GM06990 (cell line): ENCODE measurements at places on chromosomes 7 and 10.
A peak's percentile ranks its signal among the peaks of the same experiment; 100 is the strongest.

DNA sequence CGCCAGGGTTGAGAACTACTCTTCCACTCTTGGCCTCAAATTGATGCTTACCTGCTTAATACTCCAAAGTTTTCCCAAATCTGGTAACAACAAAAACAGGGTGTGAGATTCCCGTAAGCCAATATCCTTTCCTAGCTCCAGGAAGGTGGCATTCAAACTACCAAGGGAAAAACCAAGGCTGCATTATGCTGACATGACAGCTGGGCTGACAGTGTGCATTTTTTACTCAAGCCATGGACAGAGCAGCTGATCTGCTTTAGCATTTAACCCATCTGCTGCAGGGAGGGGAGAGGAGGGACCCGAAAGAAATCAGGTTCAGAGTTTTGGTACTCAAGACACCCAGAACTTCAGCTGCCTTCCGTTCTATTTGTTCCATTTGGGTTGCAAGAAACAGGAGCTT is 49.8 kb upstream of the RAPGEF5 start:
- no peak for DNase-seq

DNA sequence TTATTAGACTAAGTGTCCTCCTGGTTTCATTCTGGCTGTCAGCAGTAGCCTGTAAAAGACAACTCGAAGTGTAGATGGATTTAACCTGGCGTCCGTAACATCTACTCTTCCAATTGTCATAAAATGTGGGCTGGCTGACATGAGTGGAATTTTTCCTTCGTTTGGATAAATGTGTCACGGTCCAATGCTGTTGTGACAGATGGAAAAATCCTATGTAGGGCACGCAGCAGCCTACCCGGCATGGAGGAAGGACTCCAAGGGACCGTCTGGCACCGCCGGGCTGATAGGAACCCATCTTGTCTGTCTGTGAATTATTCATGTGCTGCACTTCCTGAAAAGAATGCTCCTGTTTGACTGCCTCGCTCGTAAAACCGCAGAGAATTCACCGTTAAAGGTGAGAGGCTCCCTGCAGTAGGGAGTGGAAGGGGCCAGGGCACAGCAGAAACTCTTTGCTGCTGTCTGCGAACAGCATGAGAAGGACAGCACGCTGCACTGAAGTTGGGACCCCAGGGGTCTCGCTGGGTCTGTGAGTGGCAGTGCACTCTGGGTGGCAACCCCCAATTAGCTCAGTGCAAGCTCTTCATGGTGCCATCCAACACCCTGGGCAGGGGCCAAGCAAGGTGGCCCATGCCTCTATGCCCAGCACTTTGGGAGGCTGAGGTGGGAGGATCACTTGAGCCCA is 1.6 kb upstream of the ORAI2 start:
- peak; percentile 71 for DNase-seq

DNA sequence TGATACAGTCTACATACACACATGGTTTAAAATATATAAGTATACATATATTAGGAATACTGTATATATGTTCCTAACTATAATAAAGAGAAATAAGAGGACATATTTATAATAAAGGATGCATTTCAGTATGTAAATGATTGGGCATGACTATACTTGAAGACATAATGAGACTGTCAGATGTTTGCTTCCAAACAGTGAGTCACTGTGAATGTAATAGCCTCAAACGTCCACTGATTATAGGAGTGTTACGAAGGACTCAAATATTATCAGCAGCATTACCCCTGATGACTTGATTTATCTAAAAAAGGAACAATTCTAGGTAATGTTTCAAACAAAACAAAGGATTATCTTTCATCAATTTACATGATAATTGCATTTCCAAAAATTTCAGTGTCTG is 39.9 kb upstream of the NRBF2 start:
- no peak for DNase-seq

GRCh38 chr10:79028451-79029010 is 40.2 kb upstream of the ZMIZ1 start:
- no peak for DNase-seq

DNA sequence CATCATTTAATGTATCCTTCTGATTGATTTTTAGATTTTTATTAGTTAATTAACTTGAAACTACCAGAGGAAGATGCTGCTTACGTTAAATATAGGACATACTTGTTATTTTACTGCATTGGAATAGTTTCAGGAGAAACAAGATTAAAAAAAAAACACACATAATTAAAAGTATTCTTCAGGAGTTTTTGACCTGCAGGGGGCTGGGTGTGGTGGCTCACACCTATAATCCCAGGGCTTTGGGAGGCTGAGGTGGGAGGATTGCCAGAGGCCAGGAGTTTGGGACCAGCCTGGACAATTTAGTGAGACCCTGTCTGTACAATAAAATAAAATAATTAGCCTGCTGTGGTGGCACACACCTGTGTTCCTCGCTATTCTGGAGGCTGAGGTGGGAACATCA is 10.7 kb downstream of the CBLL1 start:
- no peak for DNase-seq

DNA sequence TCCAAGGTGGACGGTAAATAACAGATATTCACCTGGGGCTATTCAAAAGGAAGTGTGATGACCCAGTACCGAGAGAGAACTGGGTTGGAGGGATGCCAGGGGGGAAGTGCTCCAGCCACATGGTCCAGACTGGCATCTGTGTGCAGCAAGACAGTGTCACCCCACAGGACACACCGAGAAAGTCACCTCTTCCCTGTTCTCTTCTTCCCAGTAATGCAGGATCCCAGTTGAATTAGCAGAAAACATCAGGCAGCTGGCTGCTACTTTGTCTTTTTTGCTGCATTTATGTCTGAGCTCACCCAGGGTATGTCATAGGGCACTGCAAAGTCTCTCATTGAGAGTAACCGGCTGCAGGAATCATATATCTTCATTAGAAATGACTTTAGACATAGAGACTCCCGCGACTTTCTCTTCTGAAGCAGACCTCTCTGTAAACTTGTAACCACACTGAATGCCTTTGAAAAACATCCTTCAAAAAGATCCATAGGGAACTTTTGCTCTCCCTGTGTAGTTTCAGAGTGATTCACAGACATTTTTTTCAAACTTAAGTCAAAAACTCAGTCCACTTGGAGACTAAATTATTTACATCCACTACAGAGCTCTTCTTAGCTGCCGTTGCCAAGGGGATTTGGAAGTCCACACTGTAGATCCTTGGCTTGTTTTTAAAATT is 609.0 kb upstream of the DPP6 start:
- DNase-seq, result no peak

DNA sequence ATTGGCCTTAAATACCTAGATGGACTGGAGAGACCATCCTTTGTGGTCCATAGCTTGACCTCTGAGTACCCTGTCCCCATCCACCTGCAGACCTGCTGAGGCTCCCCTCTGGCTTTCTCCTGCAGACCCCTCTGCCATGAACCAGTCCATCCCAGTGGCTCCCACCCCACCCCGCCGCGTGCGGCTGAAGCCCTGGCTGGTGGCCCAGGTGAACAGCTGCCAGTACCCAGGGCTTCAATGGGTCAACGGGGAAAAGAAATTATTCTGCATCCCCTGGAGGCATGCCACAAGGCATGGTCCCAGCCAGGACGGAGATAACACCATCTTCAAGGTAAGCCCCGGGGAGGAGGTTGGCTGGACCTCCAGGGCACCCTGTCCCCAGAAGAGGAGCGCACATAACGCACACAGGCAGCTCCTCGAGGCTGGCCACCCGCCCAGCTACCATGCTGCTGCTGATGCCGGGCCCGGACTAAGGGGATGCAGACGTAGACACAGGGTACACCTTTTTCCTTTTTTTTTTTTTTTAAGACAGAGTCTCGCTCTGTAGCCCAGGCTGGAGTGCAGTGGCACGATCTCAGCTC is 4.3 kb downstream of the IRF5 start:
- no peak for DNase-seq

GRCh38 chr7:105496521-105496920 is 25.6 kb downstream of the PUS7 start:
- DNase-seq, result no peak

GRCh38 chr10:6229746-6230145 is 27.0 kb downstream of the PFKFB3 start:
- DNase-seq, result no peak

DNA sequence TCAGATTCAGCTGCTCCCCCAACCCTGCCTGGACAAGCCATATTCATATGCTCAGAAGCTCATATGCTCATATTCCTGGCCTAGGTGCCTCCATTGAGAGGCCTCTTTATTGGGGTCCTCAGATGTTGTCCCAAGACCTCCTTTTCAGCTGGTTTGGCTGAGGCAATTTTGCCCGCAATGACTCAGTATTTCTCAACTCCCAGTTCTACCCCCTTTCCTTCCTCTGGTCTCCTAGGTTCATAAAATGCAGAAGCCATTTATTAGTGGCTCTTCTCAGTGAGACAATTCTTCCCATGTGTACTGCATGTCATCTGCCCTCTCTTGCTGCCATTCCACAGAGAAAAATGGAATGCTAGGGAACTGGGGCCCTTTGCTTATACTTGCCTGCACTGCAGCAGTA is 110.7 kb downstream of the INHBA start:
- no peak for DNase-seq

- no peak for DNase-seq
Observed at GRCh38 chr7:28360739-28361138, 51.6 kb upstream of the CREB5 start.

DNA sequence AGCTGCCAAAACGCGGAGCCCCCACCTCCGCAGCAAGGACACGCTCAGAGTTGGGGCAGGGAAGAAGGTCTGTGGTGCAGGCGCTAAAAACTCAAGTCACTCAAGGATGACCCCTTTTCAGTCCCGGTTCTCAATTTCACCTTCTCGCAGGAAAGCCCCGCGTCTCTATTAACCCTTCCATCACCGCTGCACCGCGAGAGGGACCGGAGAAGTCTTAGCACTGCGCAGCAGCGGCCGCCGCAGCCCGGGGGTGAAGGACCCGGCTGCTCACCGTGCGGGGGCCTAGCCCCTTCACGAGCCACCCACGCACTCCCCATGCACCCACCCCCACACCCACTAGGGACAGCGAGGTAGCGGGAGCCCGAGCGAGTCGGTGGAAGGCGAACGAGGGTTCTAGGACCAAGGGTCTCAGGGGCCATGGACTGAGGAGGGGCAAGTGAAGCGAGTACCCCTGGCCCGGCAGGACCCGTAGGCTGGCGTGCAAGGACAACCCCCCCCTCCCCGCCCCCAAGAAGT is 162.9 kb downstream of the SH3PXD2A start:
- peak; percentile 75 for DNase-seq

DNA sequence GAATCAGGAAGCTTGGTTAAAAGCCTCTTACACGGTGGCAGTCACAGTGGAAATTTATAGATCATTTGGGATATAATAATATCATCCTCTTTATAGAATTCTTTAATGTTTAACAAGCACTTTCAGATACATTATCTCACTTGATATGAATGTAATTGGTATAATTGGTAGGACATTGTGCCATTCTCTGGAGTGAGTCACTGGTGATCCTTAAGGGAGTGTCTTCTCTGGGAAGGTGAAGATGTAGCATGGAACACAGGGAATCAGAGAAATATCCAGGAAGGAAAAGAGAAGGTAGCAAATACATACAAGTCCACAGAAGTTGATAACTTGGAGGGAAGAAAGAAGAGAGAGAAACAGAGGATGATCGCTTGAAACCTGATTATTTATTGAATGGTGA is 9.8 kb downstream of the PTPRZ1 start:
- DNase-seq, result no peak

- DNase-seq, result no peak
Observed at GRCh38 chr7:116679500-116679899, 7.5 kb downstream of the MET start.

GRCh38 chr7:98640375-98640774 is 23.3 kb downstream of the NPTX2 start:
- no peak for DNase-seq
